ENCODE measurements at places on chromosomes 6 and 20. TPM values are rescaled to one million over a fixed set of nuclear protein-coding genes. Genes with fewer than 3 reads are reported as not detected.

The PPP1R14C gene
- total RNA-seq: not detected

The PACRG gene
- 0.59 TPM for total RNA-seq

The MACROD2 gene
- total RNA-seq: 1.2 TPM

The CNR1 gene
- total RNA-seq: 0.13 TPM

The HRH3 gene
- total RNA-seq: 0.10 TPM

The TAAR6 gene
- total RNA-seq: not detected

- H3K36me3 ChIP-seq: peaks cover 36% of the 10 kb centered on the region
- peak overlapping the region; percentile 83 for H3K27ac ChIP-seq
- peak overlapping the region; percentile 49 for H3K4me3 ChIP-seq
- no peak for DNase-seq
- H3K27me3 ChIP-seq: no peaks in the 10 kb centered on the region
- peaks cover 28% of the 10 kb centered on the region for H3K4me1 ChIP-seq
These were observed 5.6 kb downstream of the EEF1A1 start for GRCh38 chr6:73515204-73515655.

DNA sequence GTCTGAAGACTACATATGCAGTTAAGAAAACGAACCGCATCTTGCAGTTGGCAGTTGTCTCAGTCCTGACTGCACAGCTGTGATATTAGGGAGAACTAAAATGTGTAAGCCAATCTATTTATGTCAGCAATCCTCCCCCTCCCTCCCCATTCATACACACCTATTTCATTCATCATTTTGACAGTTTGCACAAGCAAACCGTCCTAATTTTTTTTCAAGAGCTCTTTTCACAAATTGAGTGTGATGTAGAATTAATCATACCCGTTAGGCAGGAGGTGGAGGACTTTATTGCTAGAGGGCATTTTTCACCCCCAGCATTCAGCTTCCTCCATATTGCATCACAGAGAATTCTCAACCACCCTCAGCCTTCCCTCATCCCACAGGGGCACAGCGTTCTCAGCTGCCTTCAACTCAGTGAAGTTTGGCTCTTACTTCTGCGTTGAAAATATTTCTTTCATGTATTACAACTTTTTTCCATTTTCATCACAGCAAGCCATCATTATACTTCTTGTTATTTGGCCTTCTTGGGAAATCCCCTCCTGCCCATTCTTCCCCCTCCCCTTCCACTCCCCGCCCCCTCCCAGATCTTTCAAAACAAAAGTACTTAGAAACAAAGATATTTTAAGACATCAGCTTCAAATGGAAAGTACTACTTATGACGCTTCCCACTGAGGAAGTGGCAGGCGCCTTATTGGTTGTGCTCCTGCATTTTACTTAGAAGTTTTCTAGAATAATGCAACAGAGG, 37.5 kb downstream of the NOX3 start:
- H3K4me3 ChIP-seq: no peak overlapping the region
- DNase-seq: no peak
- no peaks in the 10 kb centered on the region for H3K27me3 ChIP-seq
- no peaks in the 10 kb centered on the region for H3K36me3 ChIP-seq

GRCh38 chr6:145469021-145469420, 266.3 kb downstream of the EPM2A start:
- no peak for DNase-seq
- no peak overlapping the region for H3K27ac ChIP-seq
- H3K36me3 ChIP-seq: no peaks in the 10 kb centered on the region
- no peaks in the 10 kb centered on the region for H3K27me3 ChIP-seq
- no peaks in the 10 kb centered on the region for H3K4me1 ChIP-seq
- H3K4me3 ChIP-seq: no peak overlapping the region

Measured in Panc1 (cell line).